ENCODE measurements at places on chromosomes 7 and 10. TPM values are rescaled to one million over a fixed set of nuclear protein-coding genes. Genes with fewer than 3 reads are reported as not detected.

RASA4B gene
- total RNA-seq: 18.7 TPM

CCDC3 gene
- total RNA-seq: 9.2 TPM

CLRN3 gene
- 6.5 TPM for total RNA-seq

CCL26 gene
- not detected for total RNA-seq

PAX4 gene
- total RNA-seq: not detected

MRPL32 gene
- 43.8 TPM for total RNA-seq

Measured in metanephros (tissue), 2 donors.